Thoracic aorta (tissue), 2 donors: ENCODE measurements at places on chromosomes 6 and 20. TPM values are rescaled to one million over a fixed set of nuclear protein-coding genes. Genes with fewer than 3 reads are reported as not detected.

DNA sequence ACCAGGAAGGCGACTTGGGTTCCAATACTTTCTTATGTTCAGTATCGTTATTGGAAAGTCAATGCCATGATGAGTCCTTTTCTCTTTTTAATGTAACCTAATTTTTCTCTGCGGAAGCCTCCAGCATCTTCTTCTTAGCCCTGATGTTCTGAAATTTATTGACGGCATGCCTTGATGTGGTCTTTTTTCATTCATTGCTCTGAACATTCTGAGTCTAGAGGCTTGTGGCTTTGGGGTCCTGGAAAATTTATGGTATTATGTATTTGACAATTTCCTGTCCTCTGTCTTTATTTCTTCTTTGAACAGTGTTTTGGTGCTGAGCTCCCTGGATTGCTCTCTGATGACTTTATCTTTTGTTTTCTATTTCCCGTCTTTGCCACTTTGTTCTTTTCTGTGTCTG, 28.7 kb upstream of the MAS1 start:
- DNase-seq: no peak

DNA sequence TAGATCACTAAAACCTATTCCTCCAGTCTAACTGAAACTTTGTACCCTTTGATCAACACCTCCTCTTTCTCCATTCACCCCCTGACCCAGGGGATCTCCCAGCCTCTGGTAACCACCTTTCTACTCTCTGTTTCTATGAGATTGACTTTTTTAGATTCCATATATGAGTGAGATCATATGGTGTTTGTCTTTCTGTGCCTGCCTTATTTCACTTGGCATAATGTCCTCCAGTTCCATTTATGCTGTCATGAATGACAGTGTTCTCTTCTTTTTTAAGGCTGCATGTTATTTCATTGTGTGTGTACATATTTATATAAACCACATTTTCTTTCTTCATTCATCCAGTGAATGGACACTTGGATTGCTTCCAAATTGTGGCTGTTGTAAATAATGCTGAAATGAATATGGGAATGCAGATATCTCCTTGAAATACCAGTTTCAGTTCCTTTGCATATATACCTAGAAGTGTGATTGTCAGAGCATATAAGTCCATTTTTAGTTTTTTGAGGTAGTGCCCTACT, 57.7 kb downstream of the DHX35 start:
- no peak for DNase-seq

DNA sequence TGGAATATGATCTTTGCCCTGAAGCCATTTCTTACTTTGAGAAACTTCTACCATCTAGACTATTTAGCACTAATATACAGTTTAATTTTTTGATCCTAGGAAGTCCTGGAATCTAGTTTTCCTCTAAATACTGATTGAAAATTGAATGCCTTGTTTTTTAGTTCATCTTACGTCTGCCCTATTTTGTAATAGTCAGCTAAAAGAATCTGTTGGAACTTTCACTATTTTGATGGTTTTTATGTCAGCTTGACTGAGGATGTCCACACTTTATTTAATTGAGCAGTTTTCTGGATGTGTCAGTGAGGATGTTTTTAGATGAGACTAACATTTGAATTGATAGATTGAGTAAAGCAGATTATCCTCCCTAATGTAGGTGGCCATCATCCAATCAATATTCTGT, 8.4 kb downstream of the OR12D2 start:
- no peak for DNase-seq

GRCh38 chr20:57709823-57710799, at the start of gene PMEPA1:
Gene PMEPA1, minus strand, starts transcription at chr20:57710015. Its CDS starts 433 bp downstream, at chr20:57709582.
- peak; percentile 79 for DNase-seq

GRCh38 chr6:43763812-43764522, 6.0 kb upstream of the VEGFA start:
- DNase-seq: no peak

GRCh38 chr20:9417665-9418064, 96.7 kb upstream of the LAMP5 start:
- no peak for DNase-seq

DNA sequence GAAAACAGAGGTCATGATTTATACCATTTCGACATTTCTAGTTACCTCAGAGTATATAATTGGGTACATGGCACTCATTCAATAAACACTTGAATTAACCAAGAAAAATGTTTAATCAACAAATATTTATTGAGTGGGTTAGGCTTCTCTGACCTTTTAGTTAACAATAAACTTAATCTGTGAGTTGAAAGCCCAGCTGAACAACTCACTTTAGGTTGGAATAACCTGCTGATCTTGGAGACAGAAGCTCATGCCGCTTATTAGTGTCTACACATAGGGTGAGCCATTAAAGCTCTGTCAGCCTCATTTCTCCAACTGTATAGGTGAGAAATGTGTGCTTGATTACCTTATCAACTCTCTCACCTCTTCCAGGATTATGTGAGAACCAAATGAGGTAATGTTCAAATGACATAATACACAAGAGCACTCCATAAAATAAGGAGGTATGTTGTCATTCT, 98.2 kb upstream of the DTNBP1 start:
- DNase-seq: no peak

- DNase-seq: no peak
These were observed 107.7 kb downstream of the CD109 start for GRCh38 chr6:73803562-73804241.

DNA sequence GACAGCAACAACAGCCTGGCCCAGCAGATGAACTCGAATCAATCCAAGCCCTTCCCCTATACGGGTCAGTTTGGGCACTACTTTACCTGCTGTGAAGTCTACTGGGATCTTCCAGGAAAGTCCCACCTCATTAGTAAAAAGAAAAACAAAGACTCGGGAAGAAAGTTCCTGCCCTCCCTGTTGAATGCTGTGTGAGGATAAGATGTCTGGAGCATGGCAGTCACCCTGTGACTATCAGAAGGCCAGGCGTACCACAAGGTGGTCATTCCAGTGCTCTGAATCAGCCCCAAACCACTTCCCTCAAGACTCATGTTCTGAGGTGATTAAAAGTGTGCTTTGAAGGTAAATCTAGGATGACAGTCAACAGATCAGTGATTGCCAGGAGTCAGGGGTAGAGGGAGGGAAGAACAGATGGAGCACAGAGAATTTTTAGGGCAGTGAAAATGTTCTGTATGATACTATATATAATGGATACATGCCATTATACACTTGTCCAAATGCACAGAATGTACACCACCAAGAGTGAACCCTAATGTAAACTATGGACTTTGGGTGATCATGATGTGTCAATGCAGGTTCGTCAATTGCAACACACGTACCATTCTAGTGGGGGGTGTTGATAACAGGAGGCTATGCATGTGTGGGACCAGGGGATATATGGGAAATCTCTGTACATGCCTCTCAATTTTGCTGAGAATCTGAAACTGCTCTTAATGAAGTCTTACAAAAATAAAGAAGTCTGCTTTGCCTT, 14.7 kb downstream of the FKBP1A start:
- DNase-seq: no peak

DNA sequence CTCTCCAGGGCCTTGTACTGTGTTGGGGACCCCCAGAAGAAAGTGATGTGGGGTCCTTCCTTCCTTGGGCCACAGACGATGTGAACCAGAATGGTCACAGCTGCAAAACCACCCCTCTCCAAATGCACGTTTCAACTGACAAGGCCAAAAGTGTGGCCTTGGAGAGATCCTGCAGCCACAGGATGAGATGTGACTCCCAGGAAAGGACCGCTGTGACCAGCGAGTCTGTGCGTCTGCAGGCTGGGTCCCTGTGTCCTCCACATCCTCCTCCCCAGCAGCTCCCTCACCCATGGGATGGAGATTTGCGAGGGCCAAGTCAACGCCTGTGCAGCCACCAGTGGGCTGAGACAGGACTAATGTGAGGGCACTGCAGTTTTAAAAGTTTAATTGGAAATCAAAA, 247.0 kb downstream of the ERMARD start:
- no peak for DNase-seq

- no peak for DNase-seq
These were observed 591.4 kb downstream of the RNF144B start for GRCh38 chr6:18978337-18979128.

DNA sequence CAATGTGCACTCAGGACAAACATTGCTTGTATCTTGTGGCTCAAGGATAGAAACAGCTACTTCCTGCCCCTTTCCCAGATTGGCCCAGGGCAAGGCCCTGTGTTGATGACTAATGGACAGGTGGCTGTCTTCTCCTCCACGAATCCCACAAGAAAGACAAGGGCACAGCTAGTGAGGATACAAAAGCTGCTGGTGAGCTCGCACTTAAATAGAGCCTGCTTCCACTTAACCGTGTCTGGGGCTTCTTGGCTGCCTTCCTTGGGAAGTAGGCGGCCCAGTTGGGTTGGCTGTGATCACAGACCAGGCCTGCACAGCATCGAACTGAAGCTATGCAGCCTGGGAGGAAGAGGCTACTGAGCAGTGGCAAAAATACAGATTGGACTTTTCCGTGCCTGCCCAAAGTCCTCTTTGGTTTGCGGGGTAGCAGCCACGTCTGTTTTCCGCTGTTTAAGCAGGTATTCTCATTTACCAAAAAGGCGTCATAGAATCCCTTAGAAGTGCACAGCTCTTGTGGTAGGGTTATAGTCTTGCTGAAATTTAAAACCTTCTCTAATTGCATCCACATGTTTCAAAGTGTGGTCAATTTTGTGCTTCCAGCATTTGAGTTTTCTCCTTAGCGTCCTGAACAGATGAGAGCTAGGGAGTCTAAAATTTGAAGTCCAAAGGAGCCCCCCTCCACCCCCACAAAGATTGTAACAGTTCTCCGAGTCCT, 23.0 kb upstream of the NAA20 start:
- DNase-seq: no peak

DNA sequence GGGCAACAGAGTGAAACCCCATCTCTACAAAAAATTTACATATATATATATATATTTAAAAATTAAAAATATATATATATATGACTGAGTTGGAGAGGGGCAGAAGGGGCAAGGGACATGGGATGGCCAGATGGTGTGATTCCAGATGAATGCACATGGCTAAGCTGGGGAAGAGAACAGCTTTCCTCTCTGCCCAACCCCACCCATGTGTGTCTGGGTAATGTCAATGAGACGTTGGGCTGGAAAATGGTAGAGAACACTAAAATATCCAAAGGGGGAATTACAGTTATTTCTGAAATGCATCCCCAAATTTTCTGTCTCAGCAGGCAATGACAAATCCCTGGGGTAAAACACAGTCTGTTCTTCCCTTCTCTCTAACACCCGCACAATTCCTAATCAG, 31.2 kb upstream of the CCND3 start:
- no peak for DNase-seq

KIF13A gene
- 98.0 TPM for total RNA-seq

SLC2A10 gene
- 49.0 TPM for total RNA-seq

OSBPL2 gene
- 58.5 TPM for total RNA-seq

C6orf118 gene
- total RNA-seq: not detected

GPSM3 gene
- 22.2 TPM for total RNA-seq

BNIP5 gene
- not detected for total RNA-seq

SKIC2 gene
- 37.7 TPM for total RNA-seq

SLC22A7 gene
- not detected for total RNA-seq

SULF2 gene
- 53.9 TPM for total RNA-seq
